ENCODE measurements at places on chromosomes 6 and 20. TPM values are rescaled to one million over a fixed set of nuclear protein-coding genes. Genes with fewer than 3 reads are reported as not detected.

GRCh38 chr6:149974825-149975224, 11.1 kb downstream of the ULBP1 start:
- no peak for DNase-seq
- no peak overlapping the region for H3K4me3 ChIP-seq
- no peak overlapping the region for H3K27ac ChIP-seq
- H3K4me1 ChIP-seq: no peaks in the 10 kb centered on the region

DNA sequence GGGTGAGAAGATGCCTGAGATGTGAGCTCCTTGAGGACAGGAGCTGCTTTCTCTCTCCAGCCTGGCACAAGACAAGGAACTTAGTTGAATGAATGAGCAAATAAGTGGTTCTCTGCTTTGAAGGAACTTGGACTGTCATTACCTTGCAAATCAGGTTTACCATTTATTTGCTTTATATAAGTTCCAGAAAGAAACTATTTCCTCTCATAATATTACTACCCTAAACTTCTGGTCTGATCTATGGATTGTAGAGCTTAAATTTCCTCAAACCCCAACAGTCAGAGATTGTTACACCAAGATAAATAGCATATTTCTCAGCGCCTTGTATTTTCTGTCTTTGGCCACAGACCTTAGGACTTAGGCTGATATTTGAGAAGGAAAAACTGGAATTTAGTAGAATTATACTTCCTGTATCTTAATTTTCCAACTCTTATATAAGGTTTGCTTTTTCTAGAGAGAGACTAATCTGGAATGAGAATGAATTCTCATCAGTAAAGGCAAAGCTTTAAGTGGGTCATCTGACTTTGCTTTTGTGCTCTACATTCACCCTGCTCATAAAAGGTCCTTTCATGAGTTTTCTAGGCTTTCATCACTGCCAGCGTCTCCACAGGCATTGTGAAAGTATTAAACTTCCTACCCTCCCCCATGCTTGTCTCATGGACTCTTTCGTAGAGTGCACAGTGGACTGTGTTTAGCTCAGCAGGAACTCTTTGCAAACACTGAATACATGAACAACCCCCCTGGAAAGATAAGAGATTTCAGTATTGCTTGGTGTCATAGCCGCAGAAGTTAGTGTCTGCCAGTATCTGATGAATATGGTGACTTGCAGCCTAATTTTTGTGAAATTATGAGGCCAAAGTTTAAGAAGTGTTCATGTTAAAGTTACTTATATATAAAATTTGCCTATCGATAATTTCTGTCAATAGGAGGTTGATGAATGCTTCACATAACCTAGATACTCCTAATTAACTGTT, 74.0 kb downstream of the PTPRA start:
- no peaks in the 10 kb centered on the region for H3K4me1 ChIP-seq
- no peaks in the 10 kb centered on the region for H3K36me3 ChIP-seq
- H3K27me3 ChIP-seq: no peaks in the 10 kb centered on the region
- no peak for DNase-seq
- H3K27ac ChIP-seq: peak overlapping the region; percentile 34

GRCh38 chr6:84462698-84463097, 235.3 kb upstream of the CEP162 start:
- no peak for DNase-seq
- H3K27ac ChIP-seq: no peak overlapping the region
- H3K36me3 ChIP-seq: no peaks in the 10 kb centered on the region
- no peaks in the 10 kb centered on the region for H3K4me1 ChIP-seq
- no peaks in the 10 kb centered on the region for H3K27me3 ChIP-seq
- no peak overlapping the region for H3K4me3 ChIP-seq

GRCh38 chr20:19138758-19139157, 73.7 kb upstream of the SLC24A3 start:
- no peak overlapping the region for H3K27ac ChIP-seq
- no peak for DNase-seq
- no peak overlapping the region for H3K4me3 ChIP-seq

GRCh38 chr6:21628160-21628559, 34.6 kb downstream of the SOX4 start:
- no peaks in the 10 kb centered on the region for H3K36me3 ChIP-seq
- no peak overlapping the region for H3K27ac ChIP-seq
- no peak for DNase-seq
- no peaks in the 10 kb centered on the region for H3K27me3 ChIP-seq
- H3K4me1 ChIP-seq: no peaks in the 10 kb centered on the region

DNA sequence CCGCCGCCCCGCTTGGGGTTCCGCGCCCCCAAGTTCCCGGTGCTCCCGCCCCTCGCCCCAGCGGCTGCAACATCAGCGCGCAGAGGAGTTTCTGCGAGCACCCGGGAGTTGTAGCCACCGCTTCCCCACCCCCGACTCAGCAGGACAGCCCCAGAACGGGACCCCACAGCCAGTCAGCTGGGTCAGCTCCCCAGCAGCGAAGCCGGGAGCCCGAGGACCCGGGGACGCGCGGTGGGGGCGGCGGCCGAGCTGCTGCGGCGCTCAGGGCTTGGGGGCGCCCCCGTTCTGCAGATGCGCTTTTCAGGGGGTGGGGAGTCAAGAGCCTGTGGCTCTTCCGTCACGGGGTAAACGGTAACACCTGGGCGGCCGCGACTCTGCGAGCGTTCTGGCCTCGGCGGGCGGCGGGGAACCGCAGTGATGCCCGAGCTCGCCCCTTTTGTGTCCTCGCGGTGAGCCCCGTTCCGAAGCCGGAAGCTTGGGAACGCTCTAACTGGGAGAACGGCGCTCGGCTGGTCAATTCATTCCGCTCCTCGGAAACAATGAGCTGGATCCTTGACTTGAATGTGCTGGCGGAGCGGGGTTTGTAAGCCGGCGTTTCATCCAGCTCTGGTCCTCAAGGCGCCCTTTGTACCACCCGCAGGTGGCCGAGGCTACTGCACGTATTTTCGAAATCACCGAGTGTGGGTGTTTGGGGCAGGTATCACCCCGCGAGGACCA, 774 bp downstream of the PLEKHG1 start:
- no peaks in the 10 kb centered on the region for H3K36me3 ChIP-seq
- peak overlapping the region; percentile 83 for H3K4me3 ChIP-seq
- peaks cover 7% of the 10 kb centered on the region for H3K4me1 ChIP-seq
- DNase-seq: peak; percentile 69

GRCh38 chr6:116101790-116102189, 1.1 kb downstream of the NT5DC1 start:
- H3K36me3 ChIP-seq: no peaks in the 10 kb centered on the region
- H3K4me1 ChIP-seq: no peaks in the 10 kb centered on the region
- H3K27ac ChIP-seq: peak overlapping the region; percentile 93
- H3K4me3 ChIP-seq: peak overlapping the region; percentile 77

PLCB4 gene
- total RNA-seq: 13.0 TPM
